Activated CD4-positive, alpha-beta T cell treated with anti-CD3 and anti-CD28 coated beads for 24 hours (primary cell): ENCODE measurements at places on chromosomes 7 and 10.

- no peak for DNase-seq
Observed at GRCh38 chr10:37535459-37536246, 321.8 kb downstream of the ZNF248 start.

- no peak for DNase-seq
Observed at GRCh38 chr7:29612596-29612995, 49.0 kb downstream of the PRR15 start.

GRCh38 chr7:138935465-138936011 is 45.7 kb downstream of the KIAA1549 start:
- no peak for DNase-seq

DNA sequence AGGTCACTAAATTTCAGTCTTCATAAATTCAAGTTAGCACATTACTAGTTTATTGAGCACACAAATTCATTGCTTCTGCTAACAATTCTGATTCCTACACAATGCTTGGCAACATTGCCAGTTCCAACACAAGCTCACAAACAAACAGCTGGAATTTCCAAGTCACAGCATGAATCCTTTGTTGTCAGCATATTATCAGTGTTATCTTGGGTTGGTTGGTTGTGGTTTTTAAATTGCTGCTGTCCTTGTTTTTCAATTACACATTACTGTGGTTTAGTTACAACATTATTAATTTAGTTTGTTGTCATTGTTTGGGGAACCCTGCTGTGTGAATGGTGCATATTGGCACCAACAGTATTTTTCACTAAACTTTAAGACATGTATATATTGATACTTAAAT is 86.0 kb upstream of the ARID5B start:
- no peak for DNase-seq

- no peak for DNase-seq
Observed at GRCh38 chr10:127736915-127737562, at the start of gene FOXI2. TSS of gene FOXI2 (plus strand) at chr10:127737185. CDS start at chr10:127737274, 89 bp downstream.

- DNase-seq, result no peak
Observed at GRCh38 chr10:12795315-12796110, 206.0 kb downstream of the CCDC3 start.

DNA sequence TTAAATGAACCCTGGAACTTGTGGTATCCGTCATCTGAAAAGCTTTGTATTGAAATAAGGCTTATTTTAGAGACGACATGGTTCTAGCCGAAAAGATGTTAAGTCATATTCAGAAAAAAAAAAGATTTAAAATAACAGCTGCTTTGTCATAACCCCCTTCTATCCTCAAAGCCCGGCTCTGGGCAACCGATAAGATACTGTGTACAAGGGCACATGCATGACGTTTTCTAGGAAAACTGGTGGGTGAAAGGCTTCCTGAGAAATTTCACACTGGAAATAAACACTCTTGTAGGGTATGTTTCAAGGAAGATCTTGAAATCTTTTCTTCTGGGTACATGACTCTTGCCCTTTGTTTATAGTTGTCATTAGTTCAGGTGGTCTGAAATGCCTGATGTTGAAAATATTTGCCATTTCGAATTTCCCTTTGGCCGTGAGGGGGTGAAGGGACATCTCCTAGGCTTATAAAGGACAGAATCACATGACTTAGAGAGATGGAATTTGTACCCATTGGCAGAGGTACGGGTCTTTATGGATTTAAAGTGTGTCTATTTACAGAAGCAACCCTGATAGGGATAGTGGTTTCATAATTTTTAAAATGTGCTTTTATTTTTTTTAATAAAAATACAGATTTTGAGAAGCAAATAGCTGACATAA is 232.5 kb downstream of the PTEN start:
- DNase-seq, result no peak

- no peak for DNase-seq
Observed at GRCh38 chr10:79105150-79105739, 36.5 kb downstream of the ZMIZ1 start.

GRCh38 chr7:24800667-24801066 is 43.4 kb upstream of the GSDME start:
- no peak for DNase-seq

DNA sequence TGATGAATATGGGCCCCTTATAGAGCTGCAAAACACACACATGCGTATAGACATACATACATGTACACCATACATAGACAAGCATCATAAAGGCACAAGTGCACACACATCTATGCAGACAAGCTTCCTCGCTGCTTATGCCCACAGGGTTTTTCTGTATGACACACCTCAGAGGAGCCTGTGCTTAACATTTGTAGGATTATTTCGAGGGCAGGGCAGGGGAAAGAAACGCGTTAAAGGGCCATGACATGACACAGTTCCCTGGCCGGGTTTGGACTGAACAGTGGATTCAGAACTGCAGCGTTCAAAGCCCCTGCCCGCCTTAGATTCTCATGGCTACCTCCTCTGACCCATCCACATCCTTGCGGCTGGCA is 44.8 kb downstream of the CHST3 start:
- no peak for DNase-seq

DNA sequence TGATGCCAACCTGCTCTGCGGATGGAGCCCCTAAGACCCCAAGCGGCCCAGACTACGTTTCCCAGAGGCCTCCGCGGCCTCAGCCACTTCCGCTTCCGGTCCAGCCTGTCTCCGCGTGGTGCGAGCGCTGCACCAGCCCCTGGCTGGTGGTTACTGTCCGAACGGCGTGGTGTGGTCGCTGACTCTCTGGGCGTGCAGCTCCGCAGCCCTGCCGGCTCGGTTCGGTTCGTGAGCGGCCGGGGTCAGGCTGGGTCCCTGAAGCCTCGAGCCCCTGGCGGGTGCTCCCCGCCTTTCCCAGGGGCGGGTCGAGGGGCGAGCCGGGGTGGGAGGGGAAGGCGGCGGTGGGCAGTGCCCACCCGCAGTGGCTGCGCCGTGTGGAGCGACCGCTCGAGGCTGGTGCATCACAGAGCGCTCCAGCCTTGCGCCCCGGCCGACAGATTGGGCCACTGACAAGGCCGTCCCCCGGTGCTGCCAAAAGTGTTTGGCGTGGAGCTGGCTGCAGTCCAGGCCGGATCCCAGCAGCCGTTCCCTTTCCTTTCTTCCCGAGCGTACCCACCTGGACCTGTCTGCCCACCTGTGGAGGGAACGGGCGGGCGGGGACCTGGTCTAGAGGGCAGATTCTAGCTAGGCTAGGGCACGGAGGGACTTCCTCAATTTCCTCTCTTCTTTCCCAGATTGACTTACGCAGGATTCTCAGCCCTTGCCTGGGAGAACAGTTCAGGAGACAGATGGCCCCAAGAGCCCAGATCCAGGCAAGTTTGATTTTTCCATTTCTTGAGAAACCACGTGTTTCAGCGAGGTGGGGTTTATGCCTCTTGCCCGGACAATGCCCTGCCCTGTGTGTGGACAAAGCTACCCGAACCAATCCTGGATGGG is at the start of gene ZNF485:
ZNF485 (plus strand) TSS at position 116 of the 876 bp plus-strand sequence; CDS start at position 729, 613 bp downstream.
- DNase-seq, result peak; percentile 56

GRCh38 chr10:117980216-117980615 is 66.5 kb downstream of the RAB11FIP2 start:
- DNase-seq, result no peak

DNA sequence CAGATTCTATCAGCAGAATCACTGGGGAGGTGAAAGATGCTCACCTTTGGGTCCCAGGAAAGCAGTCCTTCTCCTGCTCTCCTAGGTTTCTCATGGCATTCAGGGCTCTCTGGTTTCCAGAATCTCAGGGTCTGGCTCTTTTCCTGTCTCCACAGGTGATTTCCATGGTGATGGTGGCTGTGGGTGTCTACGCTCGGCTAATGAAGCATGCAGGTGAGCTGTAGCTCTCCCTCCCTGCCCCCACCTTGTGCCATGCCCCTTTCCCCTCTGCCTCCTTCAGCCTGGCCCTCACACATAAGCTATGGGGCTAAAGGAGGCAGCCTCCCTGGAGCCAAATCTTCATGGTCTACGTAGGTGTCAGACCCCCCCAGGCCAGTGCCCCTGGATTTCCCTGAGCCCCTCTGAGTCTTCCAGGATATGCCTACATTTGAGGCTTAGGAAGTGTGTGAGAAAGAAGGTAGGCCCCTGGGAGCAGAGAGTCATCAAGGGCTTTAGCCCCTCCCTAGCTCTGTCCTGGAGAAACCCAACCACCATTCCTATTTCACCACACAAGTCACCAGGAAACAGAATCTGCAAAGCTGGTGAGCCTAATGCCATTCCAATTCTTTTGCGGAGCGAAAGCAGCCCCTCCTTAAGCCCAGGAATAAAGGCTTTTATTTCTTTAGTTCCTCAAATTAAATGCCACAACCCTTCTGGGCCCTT is 17.2 kb downstream of the TSPAN33 start:
- DNase-seq, result no peak

- DNase-seq, result no peak
Observed at GRCh38 chr10:48940372-48940771, 732 bp upstream of the LRRC18 start.

- DNase-seq, result no peak
Observed at GRCh38 chr7:43136064-43136463, 23.6 kb downstream of the HECW1 start.

GRCh38 chr10:126957111-126957510 is 51.9 kb downstream of the DOCK1 start:
- DNase-seq, result no peak

GRCh38 chr10:109480836-109481235 is 442.5 kb downstream of the XPNPEP1 start:
- no peak for DNase-seq

GRCh38 chr10:61951144-61951483 is 49.6 kb downstream of the ARID5B start:
- DNase-seq, result no peak

DNA sequence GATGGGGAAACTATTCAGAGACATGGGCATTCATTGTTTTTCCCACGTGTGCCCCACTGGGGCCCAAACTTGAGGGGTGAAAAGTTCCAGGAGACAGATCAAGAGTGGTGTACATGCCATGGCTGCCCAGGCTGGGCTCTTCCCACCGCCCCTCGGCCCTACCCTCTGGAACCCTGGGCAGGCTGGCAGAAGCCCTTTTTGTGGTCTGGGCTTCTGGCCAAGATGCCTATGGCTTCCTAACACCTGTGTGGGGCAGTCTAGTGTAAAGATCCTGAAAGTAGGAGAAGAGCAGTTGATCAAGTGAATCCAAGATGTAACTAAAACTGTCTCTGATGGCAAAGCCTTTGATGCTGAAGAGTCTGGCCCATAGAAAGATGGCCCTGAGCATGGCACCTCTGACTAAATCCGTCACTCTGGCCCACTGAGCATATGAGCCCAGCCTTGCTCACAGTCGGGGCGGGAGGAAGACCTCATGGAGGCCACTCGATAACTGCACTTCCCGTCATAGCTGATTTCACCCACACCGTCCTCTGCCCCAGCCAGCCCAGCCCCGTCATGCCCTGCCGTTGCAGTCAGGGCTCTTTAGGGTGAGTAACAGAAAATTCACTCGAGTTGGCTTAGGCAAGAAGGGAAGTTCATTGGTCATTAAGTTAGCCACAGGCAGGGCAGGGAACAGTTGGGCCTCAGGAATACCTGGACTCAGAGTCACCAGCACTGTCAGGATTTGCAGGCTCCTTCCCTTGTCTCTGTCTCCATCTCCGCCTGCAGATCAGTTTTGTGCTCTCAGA is 37.9 kb upstream of the MTPAP start:
- DNase-seq, result no peak

DNA sequence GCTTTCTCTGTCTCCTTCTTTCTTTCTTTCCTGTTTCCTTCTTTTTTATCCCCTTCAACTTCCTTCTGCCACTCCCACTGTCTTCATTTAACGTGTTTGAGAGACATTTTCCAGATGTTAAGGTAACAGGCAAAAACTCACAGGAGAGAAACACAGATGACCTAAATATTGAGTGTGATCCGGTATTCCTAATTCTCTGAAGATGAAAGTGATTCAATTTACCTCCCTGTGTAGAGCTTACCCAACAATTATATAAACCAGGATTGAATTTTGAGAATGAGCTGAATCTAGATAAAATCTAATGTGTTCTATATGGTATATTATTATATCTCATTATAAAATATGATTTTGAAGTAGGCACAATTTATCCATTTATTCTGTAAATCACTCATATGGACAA is 46.5 kb upstream of the RSU1 start:
- no peak for DNase-seq

DNA sequence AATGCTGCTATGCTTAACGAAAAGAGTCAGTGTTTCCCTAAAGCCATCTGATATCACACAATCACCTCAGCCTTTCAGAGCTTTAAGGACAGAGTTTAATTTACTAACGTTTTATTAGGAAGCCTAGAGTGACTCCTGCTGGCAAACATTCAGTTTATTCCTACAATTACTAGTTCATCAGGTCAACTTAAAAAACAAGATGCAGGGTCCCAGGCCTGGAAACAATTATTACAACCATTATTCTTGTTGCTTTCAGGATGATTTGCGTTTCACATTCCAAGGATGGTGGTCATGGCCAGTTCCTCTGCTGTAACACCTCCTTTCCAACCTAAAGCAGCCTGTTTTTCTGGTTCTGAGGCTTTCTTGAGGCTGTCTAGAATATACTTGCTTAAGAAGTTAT is 1.5 kb upstream of the FAM53B start:
- DNase-seq, result no peak

GRCh38 chr10:32548208-32548607 is 102.3 kb downstream of the CCDC7 start:
- no peak for DNase-seq

GRCh38 chr10:131000743-131001142 is 310.8 kb downstream of the TCERG1L start:
- no peak for DNase-seq

DNA sequence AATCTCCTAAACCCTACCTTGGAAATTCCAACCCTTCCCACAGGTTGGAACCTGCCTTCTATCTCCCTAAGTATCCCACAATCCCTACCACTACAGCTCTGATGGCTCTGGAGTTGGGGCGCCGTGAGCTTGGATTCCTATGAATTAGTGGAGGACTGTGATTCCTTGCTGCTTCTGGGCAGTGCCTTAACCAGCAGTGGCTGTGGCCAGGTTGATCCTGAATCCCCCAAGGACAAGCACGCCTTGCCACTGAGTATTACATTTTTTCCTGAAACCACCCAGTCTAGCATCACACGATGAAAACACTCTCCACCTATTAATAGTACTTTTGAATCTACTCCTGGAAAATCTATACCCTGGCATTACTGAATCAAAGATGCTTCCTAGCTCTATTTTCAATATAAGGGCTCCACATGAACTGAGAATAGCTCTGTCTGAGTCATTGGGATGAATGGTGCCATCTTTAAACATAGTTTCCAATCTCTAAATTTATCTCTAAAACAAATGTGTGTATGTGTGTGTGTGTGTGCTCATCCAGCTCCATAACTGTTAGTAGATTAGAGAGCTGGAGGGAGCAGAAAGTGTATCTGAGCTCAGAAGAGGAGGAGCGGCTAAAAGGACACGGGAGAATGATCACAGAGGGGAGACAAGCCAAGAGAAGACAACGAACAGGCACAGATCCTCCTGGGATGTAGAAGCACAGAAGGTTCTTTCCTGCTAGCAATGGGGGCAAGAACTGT is 11.9 kb upstream of the INPP5F start:
- DNase-seq, result no peak
